ENCODE measurements at places on chromosomes 7 and 10. TPM values are rescaled to one million over a fixed set of nuclear protein-coding genes. Genes with fewer than 3 reads are reported as not detected.
A peak's percentile ranks its signal among the peaks of the same experiment; 100 is the strongest.

The PRKCQ gene
- total RNA-seq: not detected

The TMEM178B gene
- not detected for total RNA-seq

The TSPAN13 gene
- 64.3 TPM for total RNA-seq

The INSYN2A gene
- not detected for total RNA-seq

The MMRN2 gene
- not detected for total RNA-seq

DNA sequence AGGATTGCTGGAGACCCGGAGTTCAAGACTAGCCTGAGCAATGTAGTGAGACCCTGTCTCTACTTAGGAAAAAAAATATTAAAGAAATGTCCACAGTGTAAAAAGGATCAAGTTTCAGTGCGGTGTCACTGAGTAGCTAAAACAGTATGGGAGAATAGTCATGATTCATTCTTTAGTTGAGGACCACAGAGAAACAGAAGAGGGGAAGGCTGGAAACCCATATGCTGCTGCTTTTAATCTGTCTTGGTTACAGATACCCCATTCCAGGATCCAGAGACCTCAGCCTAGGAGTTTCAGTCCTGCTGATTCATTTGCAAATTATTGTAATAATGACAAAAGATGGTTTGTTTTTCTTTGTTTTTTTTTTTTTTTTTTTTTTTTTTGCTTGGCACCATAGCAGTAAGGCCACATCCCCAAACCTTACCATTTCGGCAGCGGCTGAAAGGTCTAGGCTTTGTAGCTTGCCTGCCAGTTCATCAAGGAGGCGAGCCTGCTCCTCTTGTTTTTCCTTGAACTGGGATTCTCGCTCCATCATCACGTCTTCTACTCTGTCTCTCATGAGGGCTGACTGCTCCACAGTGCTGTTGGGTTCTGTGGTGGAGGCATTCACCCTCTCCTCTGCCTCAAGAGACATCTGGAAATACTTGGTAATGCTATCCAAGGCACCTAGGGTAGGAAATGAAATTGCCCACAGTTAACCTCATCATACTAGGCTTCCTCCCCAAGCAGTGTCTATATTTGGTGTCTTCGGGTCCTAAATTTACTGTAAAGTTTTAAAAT is 44.2 kb downstream of the DLD start:
- peaks cover 89% of the 10 kb centered on the region for H3K36me3 ChIP-seq
- peak overlapping the region; percentile 61 for H3K27ac ChIP-seq
- H3K4me3 ChIP-seq: no peak overlapping the region
- peak; percentile 75 for DNase-seq
- peaks cover 85% of the 10 kb centered on the region for H3K4me1 ChIP-seq

- H3K4me3 ChIP-seq: no peak overlapping the region
- no peaks in the 10 kb centered on the region for H3K4me1 ChIP-seq
- H3K36me3 ChIP-seq: no peaks in the 10 kb centered on the region
- no peaks in the 10 kb centered on the region for H3K27me3 ChIP-seq
Observed at GRCh38 chr10:86226781-86227201, 139.8 kb downstream of the GRID1 start.

DNA sequence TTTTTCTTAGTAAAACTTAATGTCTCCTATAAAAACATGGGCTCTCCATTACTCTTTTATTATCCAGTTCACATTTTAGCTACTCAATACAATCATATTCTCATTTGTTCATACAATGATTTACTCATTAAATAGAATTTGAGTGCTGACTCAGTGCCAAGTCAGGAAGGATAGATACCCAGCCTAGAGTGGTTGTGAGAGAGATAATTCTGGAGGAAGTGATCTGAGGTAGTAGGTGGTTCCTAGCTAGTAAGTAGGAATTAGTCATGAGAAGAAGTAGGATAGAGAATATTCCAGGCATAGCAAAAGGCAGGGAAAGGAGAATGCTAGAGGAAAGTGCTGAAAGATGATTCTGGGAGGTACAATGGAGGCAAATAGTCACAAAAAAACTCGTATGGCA is 133.5 kb upstream of the MBL2 start:
- no peaks in the 10 kb centered on the region for H3K4me1 ChIP-seq
- H3K4me3 ChIP-seq: no peak overlapping the region
- H3K36me3 ChIP-seq: no peaks in the 10 kb centered on the region
- no peak for DNase-seq

- H3K27ac ChIP-seq: no peak overlapping the region
- no peaks in the 10 kb centered on the region for H3K27me3 ChIP-seq
- no peaks in the 10 kb centered on the region for H3K4me1 ChIP-seq
- no peak for DNase-seq
- no peaks in the 10 kb centered on the region for H3K36me3 ChIP-seq
- H3K4me3 ChIP-seq: no peak overlapping the region
Observed at GRCh38 chr7:84354866-84355265, 160.3 kb upstream of the SEMA3A start.

DNA sequence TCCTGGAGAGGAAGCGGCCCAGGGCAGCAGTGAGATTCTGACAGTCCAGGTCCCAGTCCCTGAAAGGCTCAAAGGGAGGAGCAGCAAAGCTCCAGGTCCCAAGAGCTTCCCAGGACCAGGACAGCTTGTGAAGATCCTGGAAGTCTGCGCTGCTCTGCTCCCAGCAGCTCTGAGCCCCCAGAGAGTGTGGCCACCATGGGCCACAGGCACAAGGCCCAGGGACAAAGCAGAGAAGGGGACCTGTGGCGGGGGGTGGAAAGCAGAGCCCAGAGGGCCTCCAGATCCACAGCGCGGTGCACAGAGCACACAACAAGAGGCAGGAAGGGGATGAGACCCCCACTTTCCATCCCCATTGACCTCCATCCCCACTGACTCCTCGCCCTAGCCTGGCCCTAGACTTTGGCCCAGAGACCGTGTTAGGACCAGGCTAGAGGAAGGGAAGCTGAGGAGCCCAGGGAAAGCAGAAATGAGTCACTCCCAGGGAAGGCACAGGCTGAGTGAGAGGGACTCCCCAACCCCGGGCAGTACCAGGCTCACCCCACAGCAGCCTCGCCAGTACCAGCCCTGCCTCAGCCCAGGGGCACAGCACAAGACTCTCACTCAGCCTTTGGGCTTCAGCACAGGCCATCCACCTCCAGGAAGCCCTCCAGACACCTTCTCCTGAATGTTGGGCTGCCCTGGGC is 75.5 kb downstream of the GRID1 start:
- no peaks in the 10 kb centered on the region for H3K27me3 ChIP-seq
- no peaks in the 10 kb centered on the region for H3K4me1 ChIP-seq
- H3K4me3 ChIP-seq: no peak overlapping the region
- no peak overlapping the region for H3K27ac ChIP-seq
- no peaks in the 10 kb centered on the region for H3K36me3 ChIP-seq
- peak; percentile 32 for DNase-seq

DNA sequence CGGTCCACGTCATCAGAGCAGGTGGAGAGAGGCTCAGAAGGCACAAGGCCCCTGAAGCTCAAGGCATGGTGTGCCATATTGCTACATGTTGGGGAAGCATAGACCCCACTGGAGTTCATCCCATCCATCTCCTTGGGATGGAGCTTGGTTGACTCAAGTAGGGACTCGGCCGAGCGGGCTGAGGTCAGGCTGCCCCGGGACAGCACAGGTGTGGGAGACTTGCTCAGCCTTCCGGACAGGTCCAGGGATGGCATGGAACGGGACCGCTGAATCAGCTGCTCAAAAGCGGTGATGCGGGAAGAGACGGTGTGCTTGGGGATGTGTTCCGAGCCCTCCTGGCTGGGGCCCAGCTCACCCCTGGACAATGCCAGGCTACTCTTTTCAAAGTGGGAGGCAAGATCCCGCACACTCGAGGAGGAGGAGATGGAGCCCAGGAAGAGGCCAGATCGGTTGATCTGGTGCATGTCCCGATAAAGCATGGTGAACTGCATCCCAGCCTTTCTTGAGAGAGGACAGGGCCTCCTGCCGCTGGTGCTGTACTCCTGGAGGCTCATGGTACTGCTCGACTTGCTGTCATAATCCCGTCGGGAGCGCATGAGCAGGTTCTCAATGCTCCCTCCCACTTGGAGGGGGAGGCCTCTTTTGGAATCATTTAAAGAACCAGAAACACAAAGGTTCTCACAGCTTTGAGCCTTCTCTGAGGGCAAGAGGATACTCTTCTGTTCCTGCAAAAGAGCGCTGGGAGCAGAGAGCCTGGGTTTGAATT is 65.6 kb upstream of the PDLIM1 start:
- no peaks in the 10 kb centered on the region for H3K27me3 ChIP-seq
- no peak overlapping the region for H3K4me3 ChIP-seq
- H3K36me3 ChIP-seq: no peaks in the 10 kb centered on the region
- DNase-seq: no peak
- H3K27ac ChIP-seq: no peak overlapping the region

DNA sequence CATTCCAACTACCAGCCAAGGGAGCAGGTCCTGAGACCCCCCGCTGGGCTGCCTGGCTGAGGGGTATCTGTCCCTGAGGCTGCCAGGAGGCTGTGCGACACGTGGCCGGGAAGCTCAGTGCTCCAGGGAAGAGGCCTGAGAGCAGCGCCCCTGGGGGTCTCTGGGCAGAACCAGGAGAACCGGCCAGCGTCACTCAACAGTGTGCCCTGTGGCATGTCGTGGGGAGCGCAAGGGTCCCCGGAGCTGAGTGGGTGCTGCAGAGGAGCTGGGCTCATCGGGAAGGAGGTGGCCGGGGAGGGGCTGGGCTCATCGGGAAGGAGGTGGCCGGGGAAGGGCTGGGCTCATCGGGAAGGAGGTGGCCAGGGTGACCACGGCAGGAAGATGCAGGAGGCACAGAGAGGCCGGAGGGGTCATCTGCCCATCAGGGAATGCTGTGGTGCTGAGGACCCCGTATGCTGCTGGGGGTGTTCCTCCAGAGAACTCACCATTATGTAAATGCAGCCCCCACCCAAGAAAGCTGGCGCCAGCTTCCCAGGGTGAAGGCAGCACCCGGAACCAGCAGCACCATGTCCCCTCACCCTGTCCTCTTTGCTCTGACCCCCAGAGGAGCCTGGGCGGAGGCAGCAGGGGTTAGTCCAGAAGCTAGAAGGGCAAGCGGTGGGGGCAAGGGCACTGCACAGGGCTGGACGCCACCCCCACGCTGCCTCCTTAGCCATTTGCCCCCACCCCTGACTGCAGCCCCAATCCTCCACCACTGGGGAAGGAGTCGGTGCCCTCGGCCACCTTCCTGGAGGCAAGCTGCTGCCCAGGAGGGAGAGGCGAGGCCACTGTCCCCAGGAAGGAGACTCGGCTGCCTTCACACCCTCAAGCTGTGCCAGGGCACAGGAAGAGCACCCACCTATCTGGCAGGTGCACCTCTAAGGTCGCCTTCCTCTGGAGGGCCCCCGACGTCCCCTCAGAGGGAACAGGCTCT is 33.3 kb downstream of the CALML3 start:
- no peak for DNase-seq
- H3K27ac ChIP-seq: no peak overlapping the region
- no peaks in the 10 kb centered on the region for H3K36me3 ChIP-seq

- no peaks in the 10 kb centered on the region for H3K36me3 ChIP-seq
- H3K4me1 ChIP-seq: peaks cover 18% of the 10 kb centered on the region
Observed at GRCh38 chr7:88226886-88227516, 7.2 kb upstream of the SRI start.

- no peak for DNase-seq
- no peak overlapping the region for H3K4me3 ChIP-seq
- H3K4me1 ChIP-seq: peaks cover 25% of the 10 kb centered on the region
- H3K27ac ChIP-seq: no peak overlapping the region
Observed at GRCh38 chr10:33506838-33507661, 172.6 kb upstream of the NRP1 start.

DNA sequence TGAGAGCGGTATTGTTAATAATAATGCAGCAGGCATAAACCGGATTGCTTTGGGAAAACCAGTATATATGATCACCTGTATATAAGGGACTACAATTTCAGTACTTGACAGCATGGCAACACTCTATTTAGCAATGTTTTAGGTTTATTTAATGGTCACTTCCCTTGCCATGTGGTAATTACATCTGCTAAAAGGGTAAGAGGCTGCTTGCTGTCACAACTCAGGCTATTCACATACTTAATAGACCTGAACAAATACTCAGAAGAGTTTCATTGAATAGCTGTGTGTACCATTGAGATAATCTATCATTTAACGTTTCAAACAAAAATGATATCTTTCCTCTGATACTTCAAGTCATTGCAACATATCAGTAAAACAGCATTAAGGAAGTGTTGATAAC is 90.1 kb downstream of the PCDH15 start:
- no peaks in the 10 kb centered on the region for H3K27me3 ChIP-seq
- no peaks in the 10 kb centered on the region for H3K4me1 ChIP-seq
- H3K4me3 ChIP-seq: no peak overlapping the region
- H3K36me3 ChIP-seq: no peaks in the 10 kb centered on the region
- DNase-seq: no peak

- no peak for DNase-seq
- no peaks in the 10 kb centered on the region for H3K4me1 ChIP-seq
- peaks cover 78% of the 10 kb centered on the region for H3K36me3 ChIP-seq
- no peaks in the 10 kb centered on the region for H3K27me3 ChIP-seq
Observed at GRCh38 chr10:77793831-77794230, 132.7 kb downstream of the DLG5 start.

DNA sequence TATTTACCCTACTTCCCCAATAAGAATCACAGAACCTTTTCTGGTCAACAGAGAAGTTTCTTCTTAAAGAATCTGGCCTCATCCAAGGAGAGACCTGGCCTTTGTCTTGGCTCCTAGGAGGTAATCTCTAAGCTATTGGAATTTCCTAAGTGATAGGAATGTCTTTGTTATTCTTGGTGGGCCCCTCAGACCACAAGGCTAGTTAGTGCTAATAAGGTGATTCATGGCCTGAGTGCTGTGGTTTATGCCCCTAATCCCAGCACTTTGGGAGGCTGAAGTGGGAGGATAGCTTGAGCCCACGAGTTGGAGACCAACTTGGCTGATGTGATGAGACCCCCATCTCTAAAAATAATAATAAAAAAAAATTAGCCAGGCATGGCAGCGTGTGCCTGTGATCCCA is 60.0 kb upstream of the CYP2C18 start:
- no peaks in the 10 kb centered on the region for H3K27me3 ChIP-seq
- H3K36me3 ChIP-seq: no peaks in the 10 kb centered on the region
- no peaks in the 10 kb centered on the region for H3K4me1 ChIP-seq
- no peak overlapping the region for H3K27ac ChIP-seq
- no peak for DNase-seq

All from SJSA1 (cell line).